ENCODE measurements at places on chromosomes 4 and X. TPM values are rescaled to one million over a fixed set of nuclear protein-coding genes. Genes with fewer than 3 reads are reported as not detected.

Gene MAGEC1
- not detected for total RNA-seq

Gene CCKAR
- total RNA-seq = 21.1 TPM

Gene PCDH19
- 0.29 TPM for total RNA-seq

Gene BGN
- total RNA-seq = 64.3 TPM

Gene NDST3
- 0.72 TPM for total RNA-seq

Gene SATL1
- not detected for total RNA-seq

Gene COX7B2
- not detected for total RNA-seq

Gene INTU
- total RNA-seq = 9.1 TPM

Gene CPZ
- total RNA-seq = 13.2 TPM

Gene RNF175
- total RNA-seq = not detected

Gene MSL3
- 38.4 TPM for total RNA-seq

Gene GRXCR1
- total RNA-seq = not detected

Gene GYG2
- total RNA-seq = 6.1 TPM

Gene HSFX2
- total RNA-seq = not detected

Gene RIBC1
- total RNA-seq = not detected

Gene RAB40A
- not detected for total RNA-seq

Gene UGT2B7
- not detected for total RNA-seq

Gene HAND2
- total RNA-seq = 22.9 TPM

Gene DMRTC1B
- total RNA-seq = not detected

Gene PAGE2B
- total RNA-seq = not detected

Gene SMR3B
- not detected for total RNA-seq

Gene MGARP
- not detected for total RNA-seq

Gene PPP1R3F
- 5.7 TPM for total RNA-seq

Gene MAGEB6B
- not detected for total RNA-seq

Gene NHS
- total RNA-seq = 6.2 TPM

Gene PPEF2
- total RNA-seq = not detected

Gene GPRASP3
- total RNA-seq = 0.45 TPM

Gene MAGEE2
- total RNA-seq = 0.37 TPM

Gene MAGEA2B
- total RNA-seq = not detected

Gene MAGEA1
- total RNA-seq = not detected

Gene HSFX4
- total RNA-seq = not detected

Gene SEL1L3
- 59.1 TPM for total RNA-seq

Gene C1QTNF7
- 73.2 TPM for total RNA-seq

Gene P2RY10
- total RNA-seq = 14.2 TPM

Gene HSPA4L
- 3.7 TPM for total RNA-seq

Gene BBS12
- total RNA-seq = 0.87 TPM

Gene ADGRL3
- 1.3 TPM for total RNA-seq

Gene PDLIM5
- total RNA-seq = 64.0 TPM

Gene SMIM20
- 85.3 TPM for total RNA-seq

Gene CENPU
- total RNA-seq = 17.8 TPM

Gene AFM
- not detected for total RNA-seq

Gene ZNF674
- total RNA-seq = 1.8 TPM

Gene PLXNB3
- 43.3 TPM for total RNA-seq

Gene RADX
- total RNA-seq = 4.8 TPM
